Activated CD8-positive, alpha-beta memory T cell treated with anti-CD3 and anti-CD28 coated beads for 1 hour (primary cell): ENCODE measurements at places on chromosomes 6 and 20.

DNA sequence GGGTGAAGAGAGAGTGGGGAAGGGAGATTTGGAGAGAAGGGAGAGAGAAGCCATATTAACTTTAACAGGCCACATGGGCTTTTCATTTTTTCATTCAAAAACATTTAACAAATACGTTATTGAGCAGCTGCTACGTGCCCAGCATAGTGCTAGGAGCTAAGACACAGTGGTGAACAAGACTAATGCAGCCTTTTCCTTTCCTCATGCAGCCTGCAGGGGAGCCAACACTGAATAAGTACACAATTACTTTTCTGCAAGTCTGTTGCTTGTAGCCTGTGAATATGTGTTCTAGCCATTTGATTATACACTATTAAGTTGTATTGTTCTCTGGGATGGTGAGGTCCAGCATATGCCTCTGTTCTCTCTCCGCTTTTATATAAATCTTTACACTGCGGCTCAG lies 1.9 kb upstream of the BLOC1S5 start:
- no peak for DNase-seq

- DNase-seq, result no peak
These were observed 41.9 kb downstream of the EYA2 start for GRCh38 chr20:46936415-46937156.

- no peak for DNase-seq
These were observed 21.3 kb downstream of the STK35 start for GRCh38 chr20:2122936-2123335.

DNA sequence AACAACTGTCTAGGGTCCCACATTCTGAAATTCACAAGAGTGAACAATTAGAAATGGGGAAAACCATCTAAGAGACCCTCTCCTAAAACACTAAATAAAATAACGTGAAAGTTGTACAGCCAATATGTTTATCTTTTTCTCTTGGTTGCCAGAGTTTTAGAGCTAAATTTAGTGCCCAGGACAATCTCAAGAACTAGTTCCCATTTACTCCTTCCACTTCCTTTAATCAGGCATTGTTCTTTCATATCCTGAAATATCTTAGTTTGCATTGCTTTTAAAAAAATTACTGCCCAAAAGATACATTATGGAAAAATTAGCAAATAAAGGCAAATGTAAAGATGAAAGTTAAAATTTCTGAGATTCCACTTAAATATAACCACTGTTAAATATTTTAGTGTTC lies 33.1 kb upstream of the UBR2 start:
- DNase-seq, result no peak

GRCh38 chr6:19142275-19142674 lies 694.9 kb upstream of the ID4 start:
- no peak for DNase-seq
